ENCODE measurements at places on chromosomes 3 and 15.

DNA sequence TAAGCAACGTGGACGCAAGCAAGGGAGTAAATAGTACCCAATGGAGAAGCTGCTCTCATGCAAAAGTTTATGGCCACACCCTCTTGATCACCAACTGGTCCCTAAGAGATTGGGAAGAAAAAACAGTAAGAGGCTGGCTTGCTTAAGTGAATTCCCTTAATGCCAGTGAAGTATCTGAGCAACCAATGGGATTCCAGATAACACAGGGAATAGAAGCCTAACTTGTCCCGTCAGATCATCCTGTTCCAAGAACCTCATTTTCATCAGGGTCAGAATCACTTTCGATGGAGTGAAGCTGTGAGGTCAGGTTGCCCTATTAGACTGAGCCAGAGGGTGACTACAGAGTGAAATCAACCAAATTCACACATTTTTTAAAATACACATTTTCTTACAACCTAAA lies 104.3 kb downstream of the CD47 start:
- DNase-seq = no peak

- DNase-seq = peak; percentile 6
These were observed 600.5 kb downstream of the EDEM1 start for GRCh38 chr3:5787861-5788488.

- no peak for DNase-seq
These were observed 28.4 kb downstream of the CA12 start for GRCh38 chr15:63353261-63353660.

DNA sequence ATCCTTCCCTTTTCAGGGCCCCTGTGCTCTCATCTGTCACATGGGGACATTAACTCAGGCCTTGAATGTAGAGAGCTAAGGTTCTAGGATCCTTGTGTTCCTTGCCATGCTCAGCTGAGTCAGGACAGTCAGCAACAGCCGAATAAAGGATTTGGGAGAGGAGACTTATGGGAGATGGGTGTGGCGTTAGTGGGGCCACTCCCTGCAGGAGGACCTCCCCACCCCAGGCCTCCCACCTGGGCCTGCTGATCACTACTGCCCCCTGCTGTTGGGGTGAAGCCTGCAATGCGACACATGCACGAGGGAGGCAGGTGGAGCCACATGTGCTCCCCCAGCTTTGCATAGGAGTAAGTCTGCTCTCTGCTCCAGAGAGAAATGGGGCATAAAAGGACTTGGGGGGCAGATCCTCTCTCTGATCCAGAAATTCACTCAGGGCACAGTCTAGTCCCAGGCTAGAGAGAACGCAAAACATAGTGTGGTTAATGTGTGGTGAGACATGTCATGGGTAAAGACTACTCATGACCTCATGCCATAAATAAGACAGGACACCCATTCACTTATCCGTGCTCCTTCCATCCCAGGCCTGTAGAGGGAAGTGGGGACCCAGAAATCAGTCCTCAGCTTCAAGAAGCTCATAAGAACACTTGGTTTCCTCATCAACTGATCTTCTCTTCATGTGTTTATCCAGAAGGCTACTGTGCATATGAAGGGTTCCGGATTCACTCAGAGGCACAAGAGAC lies 19.4 kb downstream of the RBP1 start:
- DNase-seq = no peak

GRCh38 chr15:41417418-41418195 lies 712 bp downstream of the RTF1 start:
- peak; percentile 32 for DNase-seq

- DNase-seq = no peak
These were observed 77.5 kb upstream of the FBN1 start for GRCh38 chr15:48722764-48723661.

DNA sequence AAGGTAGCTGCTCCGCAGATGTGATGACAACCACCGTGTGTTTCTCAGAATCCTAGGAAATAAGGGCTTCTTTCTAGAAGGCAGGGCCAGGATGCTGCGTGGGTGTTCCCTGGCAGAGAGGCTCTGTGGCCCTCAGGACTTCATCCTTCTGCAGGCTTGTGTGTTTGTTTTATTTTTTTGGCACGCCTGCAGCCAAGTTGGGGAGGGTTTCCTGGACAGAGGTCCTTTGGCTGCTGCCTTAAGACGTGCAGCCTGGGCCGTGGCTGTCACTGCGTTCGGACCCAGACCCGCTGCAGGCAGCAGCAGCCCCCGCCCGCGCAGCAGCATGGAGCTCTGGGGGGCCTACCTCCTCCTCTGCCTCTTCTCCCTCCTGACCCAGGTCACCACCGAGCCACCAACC lies at the start of gene CLEC3B:
TSS of gene CLEC3B (plus strand) at position 266 of the 400 bp plus-strand sequence. CDS start at position 326, 60 bp downstream.
- DNase-seq = no peak

GRCh38 chr3:38003371-38003816 lies 12.8 kb downstream of the VILL start:
- DNase-seq = no peak

DNA sequence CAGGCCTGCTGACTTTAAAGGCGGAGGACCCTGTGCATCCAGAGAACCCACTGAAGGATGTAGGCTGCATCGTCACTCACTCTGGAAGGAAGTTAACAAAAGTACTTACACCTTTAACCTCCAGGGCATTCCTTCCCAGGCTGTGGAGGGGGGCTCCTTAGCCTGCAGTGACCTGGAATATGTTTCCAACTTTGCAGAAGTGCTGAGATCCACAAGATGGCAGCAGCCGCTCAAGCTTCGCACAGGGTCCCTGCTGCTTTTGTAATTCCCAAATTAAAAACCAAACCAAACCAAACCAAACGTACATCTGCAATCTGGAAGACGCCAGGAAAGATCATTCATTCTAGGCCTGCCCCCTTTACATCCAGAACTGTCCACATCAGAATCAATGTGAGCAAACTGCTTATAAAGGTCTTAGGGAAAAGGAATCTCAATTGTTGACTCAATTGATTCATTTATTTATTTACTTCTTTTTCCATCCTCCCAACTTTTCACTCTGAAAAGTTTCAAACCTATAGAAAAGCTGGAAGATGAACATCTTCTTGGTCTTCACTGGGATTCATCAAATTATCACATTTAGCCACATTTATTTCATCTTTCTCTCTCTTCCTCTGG lies 70.5 kb upstream of the KLHL25 start:
- DNase-seq = peak; percentile 10

DNA sequence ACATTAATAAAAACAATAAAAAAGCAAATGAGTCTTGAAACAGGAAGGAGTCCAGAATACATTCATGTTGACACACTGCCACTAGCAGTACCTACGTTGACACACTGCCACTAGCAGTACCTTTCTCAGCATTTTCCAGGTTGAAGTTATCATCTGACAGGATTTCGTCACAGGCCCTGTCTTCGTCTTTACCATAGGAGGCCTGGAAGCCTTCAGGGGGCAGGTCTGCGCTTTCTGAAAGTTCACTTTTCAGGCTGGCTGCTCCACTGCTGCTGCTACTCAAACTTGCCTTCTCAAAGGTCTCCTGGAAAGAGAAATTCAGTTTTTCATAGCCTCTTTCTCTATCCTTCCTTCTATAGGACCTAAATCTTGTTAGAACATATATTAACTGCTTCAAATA lies 194.7 kb downstream of the NEK10 start:
- DNase-seq = no peak

GRCh38 chr3:99648101-99648500 lies 9.7 kb downstream of the COL8A1 start:
- no peak for DNase-seq

GRCh38 chr3:151721294-151721693 lies 12.4 kb upstream of the AADACL2 start:
- no peak for DNase-seq

GRCh38 chr3:166829896-166830295 lies 550.2 kb downstream of the ZBBX start:
- no peak for DNase-seq

DNA sequence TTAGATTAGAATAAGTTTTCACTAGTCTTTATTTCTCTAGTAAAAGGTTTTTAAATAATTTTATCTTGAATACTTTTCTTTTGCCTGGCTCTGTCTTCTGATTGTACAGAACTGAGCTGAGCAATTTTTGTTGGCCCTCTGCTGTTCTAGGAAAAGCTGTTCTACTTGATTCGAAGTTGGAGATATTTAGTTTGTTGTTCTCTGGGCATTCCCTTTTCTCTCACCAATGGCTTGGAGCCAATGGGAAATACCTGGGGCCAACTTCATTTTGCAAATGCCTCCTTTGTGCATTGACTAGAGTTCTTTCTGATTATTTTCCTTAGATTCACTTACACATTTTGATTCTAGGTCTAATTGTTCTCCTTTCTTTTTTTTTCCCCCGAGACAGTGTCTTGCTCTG lies 16.5 kb downstream of the ABHD5 start:
- DNase-seq = no peak

- DNase-seq = no peak
These were observed 137.8 kb downstream of the RORA start for GRCh38 chr15:61091289-61091616.

GRCh38 chr15:69535998-69536397 lies 83.4 kb downstream of the RPLP1 start:
- no peak for DNase-seq

- DNase-seq = no peak
These were observed 18.7 kb upstream of the TATDN2 start for GRCh38 chr3:10229576-10229975.

- DNase-seq = peak; percentile 56
These were observed 101.7 kb upstream of the TPM1 start for GRCh38 chr15:62940755-62941361.

GRCh38 chr3:138712086-138712485 lies 103.5 kb downstream of the FAIM start:
- DNase-seq = no peak

DNA sequence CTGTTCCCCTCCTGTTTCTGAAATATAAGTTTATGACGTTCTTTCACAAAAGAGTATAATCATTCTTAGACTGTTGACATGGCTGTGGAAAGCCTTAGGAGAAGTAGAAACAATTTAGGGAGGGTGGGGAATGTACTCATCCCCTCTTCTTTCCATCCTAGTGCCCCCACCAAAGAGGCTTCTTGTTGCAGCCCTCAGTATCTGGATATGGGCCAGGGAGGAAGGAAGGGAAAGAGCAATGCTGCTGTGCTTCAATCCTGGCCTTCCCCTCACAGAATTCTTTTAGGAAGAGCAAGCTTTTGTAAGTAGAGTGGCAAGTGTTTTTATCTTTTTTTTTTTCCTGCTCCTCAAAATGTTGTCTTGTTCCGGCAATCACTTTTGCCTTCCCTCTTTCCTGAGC lies 1.7 kb downstream of the INAFM2 start:
- DNase-seq = no peak

DNA sequence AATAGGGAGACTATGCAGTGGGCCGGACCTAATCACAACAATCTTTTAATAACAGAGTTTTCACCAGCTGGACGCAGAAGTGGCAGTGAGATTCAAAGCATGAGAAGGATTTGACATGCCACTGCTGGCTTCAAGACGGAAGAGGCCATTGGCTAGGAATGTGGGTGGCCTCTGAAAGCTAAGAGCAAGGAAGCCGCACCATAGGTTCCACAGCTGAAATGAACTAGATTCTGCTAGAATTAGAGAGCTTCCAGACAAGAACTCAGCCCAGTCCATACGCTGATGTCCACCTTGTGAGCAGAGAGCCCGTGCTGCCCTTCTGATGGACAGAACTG lies 6.9 kb upstream of the NCBP2 start:
- DNase-seq = no peak

DNA sequence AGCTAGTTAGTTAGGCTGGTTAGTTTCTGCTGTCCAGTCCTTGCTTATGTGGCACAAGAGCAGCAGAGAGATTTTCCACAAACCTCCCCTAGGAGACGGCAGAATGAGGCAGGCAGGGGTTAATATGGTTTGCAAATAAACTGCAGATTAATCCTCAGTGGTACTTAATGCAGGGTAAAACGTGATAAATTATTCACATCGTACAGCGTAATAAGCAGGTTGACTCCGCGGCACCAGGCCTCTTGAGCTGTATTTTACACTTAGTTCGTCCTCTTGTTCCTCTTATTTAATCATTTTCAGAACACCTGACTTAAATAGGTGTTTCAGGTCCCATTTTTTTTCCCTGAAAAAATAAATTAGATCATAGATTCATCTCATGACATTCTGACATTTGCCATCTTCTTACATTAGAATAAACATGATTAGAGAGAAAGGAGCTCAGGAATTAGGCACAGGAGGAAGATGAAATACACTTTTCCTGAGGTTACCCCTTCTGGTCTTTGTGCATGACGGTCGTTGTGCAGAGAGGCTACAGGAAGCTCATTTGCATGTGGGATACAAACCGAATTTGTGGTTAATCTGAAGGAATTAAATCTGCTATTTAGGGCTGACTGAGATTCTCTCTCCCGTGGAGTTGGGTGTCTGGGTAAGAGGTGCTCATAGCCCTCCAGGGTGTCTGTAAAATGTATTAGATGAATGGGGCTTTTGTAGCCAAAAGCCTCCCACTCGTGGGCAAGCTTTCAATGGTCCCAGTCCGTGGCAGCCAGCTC lies 27.1 kb upstream of the VPS8 start:
- DNase-seq = no peak

GRCh38 chr3:101251441-101251840 lies 68.9 kb downstream of the IMPG2 start:
- no peak for DNase-seq

- DNase-seq = no peak
These were observed 33.2 kb upstream of the ZFAND6 start for GRCh38 chr15:80026310-80026709.

DNA sequence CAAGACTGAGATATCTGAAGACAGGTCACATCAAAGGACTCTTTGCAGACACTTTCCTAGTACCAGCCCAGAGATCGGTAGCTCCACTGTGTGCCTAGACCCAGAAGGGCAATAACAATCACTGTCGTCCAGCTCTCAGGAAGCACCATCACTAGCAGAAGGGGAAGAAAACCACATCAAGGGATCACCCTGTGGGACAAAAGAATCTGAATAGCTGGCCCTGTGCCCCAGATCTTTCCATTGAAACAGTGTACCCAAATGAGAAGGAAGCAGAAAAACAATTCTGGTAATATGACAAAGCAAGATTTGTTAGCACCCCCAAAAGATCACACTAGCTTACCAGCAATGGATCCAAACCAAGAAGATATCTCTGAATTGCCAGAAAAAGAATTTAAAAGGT lies 404.4 kb upstream of the NECTIN3 start:
- DNase-seq = no peak

- no peak for DNase-seq
These were observed 242.9 kb downstream of the SLC9A9 start for GRCh38 chr3:143605233-143605950.

GRCh38 chr3:47161983-47162696 lies 1.8 kb downstream of the SETD2 start:
- no peak for DNase-seq

- no peak for DNase-seq
These were observed 483.2 kb upstream of the TGFBR2 start for GRCh38 chr3:30123224-30123623.

- DNase-seq = no peak
These were observed 29.6 kb downstream of the PRKCD start for GRCh38 chr3:53190659-53191058.

- DNase-seq = no peak
These were observed 17.5 kb downstream of the TMEM207 start for GRCh38 chr3:190432216-190432615.

GRCh38 chr3:172646439-172647015 lies 64.3 kb downstream of the NCEH1 start:
- peak; percentile 10 for DNase-seq

Data from C1 segment of cervical spinal cord (tissue), 14 donors.